ENCODE measurements at places on chromosomes 2 and 18.

GRCh38 chr18:63683152-63683551 lies 19.6 kb upstream of the SERPINB11 start:
- DNase-seq, result no peak

- DNase-seq, result no peak
Measured at GRCh38 chr2:227834916-227835650, 21.4 kb downstream of the CCL20 start.

DNA sequence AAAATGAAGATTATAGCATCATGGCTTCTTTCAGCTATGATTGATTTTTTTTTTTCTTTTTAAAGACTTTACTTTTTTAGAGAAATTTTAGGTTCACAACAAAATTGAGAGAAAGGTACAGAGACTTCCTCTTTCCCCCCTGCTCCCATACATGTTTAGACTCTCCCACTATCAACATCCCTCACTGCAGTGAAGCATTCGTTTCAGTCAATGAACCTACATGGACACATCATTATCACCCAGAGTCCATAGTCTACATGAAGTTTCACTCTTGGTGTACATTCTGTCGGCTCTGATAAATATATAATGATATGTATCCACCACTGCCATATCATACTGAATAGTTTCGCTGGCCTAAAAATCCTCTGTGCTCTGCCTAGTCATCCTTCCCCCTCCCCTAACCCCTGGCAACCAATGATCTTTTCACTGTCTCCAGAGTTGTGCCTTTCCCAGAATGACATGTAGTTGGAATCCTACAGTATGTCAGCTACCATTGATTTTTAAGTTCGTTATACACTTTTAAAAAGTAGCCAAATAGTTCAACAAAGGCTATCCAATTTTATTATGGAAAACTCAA lies 86.8 kb downstream of the GPD2 start:
- DNase-seq, result no peak

- DNase-seq, result no peak
Measured at GRCh38 chr2:234322766-234323465, 174.0 kb downstream of the ARL4C start.

DNA sequence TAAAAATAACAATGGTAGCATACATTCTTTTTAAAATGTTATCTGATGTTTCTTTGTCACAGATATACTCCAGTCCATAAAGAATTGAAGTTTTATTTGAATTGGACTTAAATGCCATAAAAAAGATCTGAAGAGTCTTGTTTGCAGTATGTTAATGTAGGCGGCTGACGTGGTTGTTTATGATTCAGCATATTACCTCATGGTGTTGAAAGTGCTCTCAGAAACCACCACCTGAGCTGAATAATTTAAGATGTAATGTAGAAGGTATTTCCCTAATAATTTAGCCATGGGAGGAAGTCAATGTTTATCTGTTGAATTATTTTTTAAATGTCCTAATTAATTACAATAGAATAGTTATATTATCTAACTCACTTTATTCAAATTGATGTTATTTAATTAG lies 58.6 kb upstream of the CHN1 start:
- no peak for DNase-seq

GRCh38 chr2:65112633-65113032 lies 17.3 kb downstream of the RAB1A start:
- DNase-seq, result no peak

DNA sequence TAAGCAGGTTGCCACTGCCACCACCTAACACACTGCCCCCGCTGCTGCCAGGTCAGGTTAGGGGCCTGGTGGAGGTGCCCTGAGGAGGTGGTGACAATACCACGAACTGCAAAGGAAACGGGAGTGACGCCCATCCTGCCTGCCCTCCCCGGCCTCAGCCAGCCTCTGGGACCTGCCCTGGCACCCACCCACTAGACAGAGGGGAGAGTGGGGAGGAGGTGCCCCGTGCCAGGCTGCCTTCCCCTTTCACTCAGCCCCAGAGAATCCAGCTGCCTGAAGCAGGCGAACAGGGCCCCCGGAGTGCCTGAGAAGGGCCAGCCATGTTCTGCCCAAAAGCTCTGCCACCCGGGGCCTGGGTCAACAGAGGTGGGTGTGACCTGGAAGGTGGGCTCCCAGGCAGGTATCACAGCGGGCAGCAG lies 44.5 kb upstream of the FOSL2 start:
- peak; percentile 31 for DNase-seq

DNA sequence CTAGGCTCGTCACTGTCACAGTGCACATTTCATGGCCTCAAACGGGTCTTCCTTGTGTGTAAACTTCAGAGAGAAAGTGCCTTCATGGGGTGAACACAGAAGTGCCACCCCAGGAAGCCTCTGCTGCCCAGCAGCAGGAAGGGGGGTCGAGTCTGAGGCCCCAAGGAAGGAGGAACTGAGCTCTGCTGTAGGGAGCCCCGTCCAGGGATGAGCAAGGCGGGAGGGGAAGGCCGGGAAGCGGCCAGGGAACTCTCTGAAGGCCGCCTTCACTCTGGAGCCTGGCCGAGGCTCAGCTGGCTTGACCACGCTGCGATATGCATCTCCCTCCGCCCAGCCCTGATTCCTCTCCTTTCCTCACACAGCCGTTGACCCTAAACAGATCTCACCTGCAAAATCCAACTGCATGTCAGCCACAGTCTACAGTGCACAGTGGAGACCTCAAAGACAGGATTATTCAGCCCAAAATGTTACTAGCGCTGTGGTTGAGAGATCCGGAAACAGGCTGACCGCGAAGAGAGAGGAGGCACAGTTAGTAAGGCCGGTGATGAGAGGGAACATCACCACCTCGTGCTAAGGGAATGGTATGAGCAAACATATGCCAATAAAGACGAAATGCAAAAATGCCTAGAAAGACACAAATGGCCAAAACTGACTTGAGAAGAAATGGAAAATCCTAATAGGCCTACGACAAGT lies 34.2 kb upstream of the CTDP1 start:
- DNase-seq, result no peak

GRCh38 chr2:205563646-205564045 lies 118.7 kb upstream of the NRP2 start:
- no peak for DNase-seq

All from T-helper 1 cell (primary cell).